ENCODE measurements at places on chromosomes 16 and 17. TPM values are rescaled to one million over a fixed set of nuclear protein-coding genes. Genes with fewer than 3 reads are reported as not detected.

The SLC7A5 gene
- total RNA-seq: 2.3 TPM

The TPSD1 gene
- not detected for total RNA-seq

The DNASE1L2 gene
- total RNA-seq: 0.89 TPM

The BHLHA9 gene
- total RNA-seq: not detected

The HBQ1 gene
- 2.5 TPM for total RNA-seq

The IL4R gene
- total RNA-seq: 10.6 TPM

The NPIPA3 gene
- total RNA-seq: 0.66 TPM

The CACNG5 gene
- total RNA-seq: not detected

The ABCA9 gene
- total RNA-seq: 13.4 TPM

The EZH1 gene
- total RNA-seq: 20.4 TPM

The GH2 gene
- 0.27 TPM for total RNA-seq

The CTF1 gene
- total RNA-seq: 1.7 TPM

The SHCBP1 gene
- 6.6 TPM for total RNA-seq
